ENCODE measurements at places on chromosomes 6 and 20.
A peak's percentile ranks its signal among the peaks of the same experiment; 100 is the strongest.

DNA sequence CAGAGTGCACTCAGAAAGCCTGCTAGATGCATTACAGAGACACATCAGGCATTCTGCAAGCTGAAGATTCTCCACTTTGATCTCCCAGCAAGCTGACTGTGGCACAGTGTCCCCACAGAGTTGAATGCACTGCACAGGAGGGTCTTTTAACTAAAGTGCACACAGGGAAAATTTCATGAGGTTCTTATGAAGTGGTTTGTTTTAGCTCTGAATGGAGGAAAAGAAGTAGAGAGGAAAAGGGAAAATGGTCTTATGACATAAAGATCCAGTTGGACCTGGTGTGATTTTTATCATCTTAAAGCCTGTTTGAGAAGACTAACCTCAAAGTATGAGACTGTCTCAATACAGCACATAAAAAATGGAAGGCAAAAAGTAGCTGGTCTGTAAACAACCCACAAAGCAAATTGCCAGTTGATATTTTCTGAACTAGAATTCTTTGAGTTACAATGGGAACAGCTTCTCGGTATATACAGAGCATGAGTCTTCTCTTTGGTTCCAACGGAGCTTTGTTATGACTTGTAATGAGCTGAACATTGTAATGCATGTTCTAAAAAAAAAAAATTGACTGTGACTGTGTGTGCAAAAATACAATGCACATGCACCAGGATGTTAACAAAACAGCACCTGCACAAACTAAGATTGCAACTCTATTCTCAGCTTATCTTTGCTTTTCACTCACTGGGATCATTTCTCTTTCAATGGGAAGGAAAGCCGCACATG is 383.0 kb upstream of the ID4 start:
- no peak for DNase-seq

DNA sequence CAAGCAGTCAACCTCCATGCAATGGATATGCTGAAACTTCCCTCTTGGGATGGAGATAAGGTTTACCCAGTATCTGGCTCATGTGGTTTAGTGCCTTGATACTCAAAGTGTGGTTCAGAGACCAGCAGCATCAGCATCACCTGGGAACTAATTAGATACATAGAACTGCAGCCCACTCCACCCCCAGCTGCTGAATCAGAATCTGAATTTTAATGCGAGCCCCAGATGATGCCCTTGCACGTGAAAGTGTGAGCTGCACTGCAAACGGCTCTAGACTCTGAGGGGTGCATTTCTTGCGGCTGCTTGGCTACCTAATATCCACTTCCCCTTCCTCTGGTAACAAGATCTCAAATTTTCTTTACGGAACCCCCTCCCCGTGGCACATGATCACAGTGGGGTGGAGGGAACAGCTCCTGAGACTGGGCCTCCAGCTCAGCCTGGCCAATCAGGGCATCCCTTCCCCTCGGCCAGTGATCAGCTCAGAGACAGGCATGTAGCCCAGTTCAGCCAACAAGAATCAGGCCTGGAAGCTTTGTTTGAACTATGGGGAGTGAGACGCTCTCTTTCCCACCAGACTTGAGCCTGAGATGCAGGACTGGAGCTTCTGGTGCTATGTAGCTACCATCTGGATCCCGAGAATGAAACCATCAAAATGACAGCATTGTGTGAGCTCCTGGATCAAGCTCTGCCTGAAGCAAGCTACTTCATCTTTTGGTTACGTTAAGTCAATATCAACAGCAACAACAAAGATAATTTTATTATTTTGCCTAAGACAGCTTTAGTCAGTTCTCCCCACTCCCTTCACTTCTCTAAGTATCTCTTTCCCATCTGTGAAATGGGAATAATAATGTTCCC is 12.8 kb downstream of the KCNK15 start:
- DNase-seq: no peak

- DNase-seq: no peak
Measured at GRCh38 chr20:50271176-50271575, 80.5 kb downstream of the CEBPB start.

- no peak for DNase-seq
Measured at GRCh38 chr6:168526841-168527281, 85.9 kb downstream of the SMOC2 start.

DNA sequence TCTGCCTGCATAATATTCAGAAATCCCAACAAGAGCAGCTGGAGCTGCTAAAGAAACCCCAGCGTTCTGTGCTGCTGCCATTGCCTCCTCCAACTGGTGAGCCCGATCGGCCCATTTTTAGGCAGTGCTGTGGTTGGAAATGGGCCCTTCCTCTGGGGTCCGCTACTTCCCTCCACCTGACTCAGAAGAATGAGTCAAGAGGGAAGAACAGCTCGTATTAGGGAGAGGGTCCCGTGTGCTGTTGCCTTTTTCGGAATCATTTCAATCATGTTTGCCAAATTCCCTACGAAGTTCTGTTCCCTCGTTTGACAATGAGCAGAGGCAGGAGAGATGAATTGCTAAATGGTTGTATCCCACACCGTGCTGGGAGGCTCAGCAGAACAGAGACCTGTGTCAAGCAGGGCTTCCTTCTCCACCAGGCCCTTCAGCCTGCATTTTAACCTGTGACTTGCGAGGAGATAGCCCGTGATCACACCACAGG is 38.4 kb downstream of the THBS2 start:
- no peak for DNase-seq

- DNase-seq: no peak
Measured at GRCh38 chr6:13378669-13379590, 50.6 kb upstream of the TBC1D7 start.

DNA sequence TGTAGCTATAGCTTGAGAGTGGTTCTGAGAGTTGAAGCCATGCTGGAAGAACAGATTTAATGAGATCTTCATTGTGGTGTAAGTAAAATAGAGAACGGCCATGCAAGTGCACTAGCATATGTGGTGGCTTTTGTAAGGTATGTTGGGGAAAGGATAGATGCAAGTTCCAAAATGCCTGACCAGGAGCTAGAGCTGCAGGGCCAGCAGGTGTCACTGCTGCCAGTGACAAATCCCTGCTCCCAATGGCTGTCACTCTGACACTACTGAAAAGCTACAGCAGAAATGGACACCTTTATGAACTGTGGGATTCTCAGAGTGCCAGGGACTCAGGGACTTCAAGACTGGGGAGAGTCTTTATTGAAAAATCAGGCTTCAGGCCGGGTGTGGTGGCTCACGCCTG is 23.1 kb upstream of the VIP start:
- DNase-seq: no peak

- DNase-seq: peak; percentile 75
Measured at GRCh38 chr6:31822036-31822821, 5.3 kb upstream of the HSPA1B start.

- DNase-seq: peak; percentile 24
Measured at GRCh38 chr6:159969204-159969912, 476 bp downstream of the IGF2R start.

- no peak for DNase-seq
Measured at GRCh38 chr6:122352981-122353664, 46.3 kb upstream of the HSF2 start.

GRCh38 chr6:161199850-161200249 is 74.0 kb downstream of the AGPAT4 start:
- no peak for DNase-seq

DNA sequence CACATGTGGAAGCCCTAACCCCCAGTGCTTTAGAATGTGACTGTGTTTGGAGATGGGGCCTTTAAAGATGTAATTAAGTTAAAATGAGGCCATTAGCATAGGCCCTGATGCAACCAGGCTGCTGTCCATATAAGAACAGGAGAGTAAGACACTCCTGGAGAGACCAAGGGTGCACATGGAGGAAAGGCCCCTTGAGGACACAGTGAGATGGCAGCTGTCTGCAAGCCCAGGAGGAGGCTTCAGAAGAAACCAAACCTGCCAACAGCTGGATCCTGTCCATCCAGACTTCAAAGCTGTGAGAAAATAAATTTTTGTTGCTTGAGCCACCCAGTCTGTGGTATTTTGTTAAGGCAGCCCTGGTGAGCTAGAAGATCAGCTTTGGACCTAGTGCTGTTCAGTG is 16.8 kb upstream of the SNRPB2 start:
- DNase-seq: no peak

DNA sequence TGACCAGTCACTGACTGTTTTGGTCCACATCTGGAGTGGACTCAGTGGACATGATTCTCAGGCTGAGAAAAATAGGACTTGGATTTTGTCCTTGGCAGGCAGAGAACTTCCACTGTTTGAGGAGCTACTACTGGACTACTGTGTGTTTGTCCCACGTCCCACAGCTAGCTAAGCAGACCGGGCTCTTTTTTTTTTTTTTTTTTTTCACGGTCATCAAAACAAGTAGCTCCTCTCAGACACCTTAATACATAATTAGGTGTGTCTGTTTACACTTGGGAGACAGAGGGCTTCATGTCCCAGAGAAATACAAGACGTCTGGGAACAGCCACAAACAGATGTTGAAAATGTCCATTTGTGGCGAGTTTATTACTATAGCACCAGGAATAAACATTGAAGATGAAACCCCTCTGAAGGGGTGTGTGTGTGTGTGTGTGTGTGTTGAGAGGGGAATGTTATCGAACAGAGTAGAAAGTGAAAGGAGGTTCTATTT is 155.0 kb upstream of the SUPT3H start:
- DNase-seq: no peak

- DNase-seq: no peak
Measured at GRCh38 chr6:166712286-166713228, 85.5 kb upstream of the RPS6KA2 start.

- DNase-seq: no peak
Measured at GRCh38 chr6:13907001-13907350, 17.8 kb upstream of the RNF182 start.

GRCh38 chr6:16166871-16167608 is 38.2 kb downstream of the MYLIP start:
- no peak for DNase-seq

DNA sequence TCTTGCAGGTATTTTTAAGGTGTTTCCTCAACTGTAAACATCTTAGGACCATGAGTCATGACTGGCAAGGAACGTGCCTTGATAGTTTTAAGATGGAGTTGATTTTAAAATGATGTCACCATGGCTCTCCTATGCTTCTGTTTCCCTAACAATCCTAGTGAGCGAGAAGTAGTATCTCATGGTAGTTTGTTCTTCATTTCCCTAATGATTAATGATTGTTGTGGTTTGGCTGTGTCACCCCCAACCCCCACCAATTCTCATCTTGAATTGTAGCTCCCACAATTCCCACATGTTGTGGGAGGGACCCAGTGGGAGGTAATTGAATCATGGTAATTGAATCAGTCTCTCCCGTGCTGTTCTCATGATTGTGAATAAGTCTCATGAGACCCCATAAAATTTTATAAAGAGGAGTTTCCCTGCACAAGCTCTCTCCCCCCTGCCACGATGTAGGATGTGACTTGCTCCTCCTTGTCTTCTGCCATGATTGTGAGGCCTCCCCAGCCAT is 16.8 kb upstream of the BNIP5 start:
- no peak for DNase-seq

DNA sequence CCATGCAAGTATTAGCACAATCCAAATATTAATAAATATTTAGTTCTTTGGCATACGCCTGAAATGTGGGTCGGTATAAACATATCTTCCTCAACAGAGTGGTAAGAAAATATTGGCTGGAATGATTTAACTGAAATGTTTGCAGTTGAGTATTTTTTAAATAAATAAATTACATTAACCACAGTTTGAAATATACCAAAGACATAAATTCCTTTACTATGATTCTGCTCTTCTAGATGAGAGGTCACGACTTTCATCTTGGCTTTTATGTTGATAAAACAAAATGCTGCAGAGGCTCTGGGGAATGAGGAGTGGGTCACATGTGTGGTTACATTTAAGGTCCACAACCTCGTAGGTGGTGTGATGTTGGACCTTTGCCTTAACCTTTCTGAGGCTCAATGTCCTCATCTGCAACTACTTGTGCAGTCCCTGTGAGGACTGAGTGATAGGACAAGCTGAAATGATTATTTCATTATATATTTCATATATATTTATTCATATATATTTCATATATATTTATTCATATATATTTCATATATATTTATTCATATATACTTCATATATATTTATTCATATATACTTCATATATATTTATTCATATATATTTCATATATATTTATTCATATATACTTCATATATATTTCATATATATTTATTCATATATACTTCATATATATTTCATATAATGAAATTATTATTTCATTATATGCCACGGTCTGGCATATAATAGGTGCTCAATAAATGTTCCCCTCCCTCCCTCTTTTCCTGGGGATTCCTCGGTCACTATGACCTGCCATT is 107.4 kb downstream of the SAMD5 start:
- no peak for DNase-seq

- DNase-seq: no peak
Measured at GRCh38 chr6:157066781-157067491, 256.4 kb downstream of the TMEM242 start.

- DNase-seq: peak; percentile 58
Measured at GRCh38 chr20:3239026-3239866, at the start of gene SLC4A11. SLC4A11 (minus strand) TSS chr20:3239190; CDS start chr20:3239137, 53 bp downstream.

DNA sequence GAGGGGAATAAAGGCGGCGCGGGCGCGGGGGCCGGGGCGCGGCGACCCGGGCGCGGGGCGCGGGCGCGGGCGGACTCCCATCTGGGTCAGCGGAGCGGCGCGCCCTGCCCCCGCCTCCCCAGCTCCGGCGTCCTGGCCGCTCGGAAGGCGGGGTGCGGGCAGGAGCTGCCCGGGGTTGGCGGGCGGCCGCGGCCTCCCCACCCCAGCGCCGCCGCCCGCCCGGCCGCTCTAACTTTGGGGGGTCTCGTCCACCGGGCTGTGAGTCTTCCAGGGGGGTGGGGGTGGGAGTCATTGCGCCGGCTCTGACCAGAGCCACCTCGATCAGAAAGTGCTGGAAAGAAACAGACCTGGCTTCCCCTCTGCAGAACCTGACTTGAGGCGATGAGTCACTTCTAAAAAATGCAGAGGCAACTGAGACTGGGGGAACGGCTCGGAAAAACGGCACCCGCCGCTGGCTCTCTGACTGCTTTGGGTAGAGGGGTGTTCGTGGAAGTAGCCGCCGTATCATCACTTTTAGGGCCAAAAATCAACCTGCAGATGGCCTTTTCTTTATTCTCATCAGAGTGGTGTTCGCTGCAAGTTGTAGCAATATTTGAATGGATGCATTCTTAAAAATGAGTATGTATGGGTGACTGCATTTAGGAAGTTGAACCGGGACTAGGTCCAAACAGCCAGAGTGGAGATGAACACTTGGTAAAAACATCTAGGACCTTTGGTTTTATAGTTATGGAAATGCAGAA is 667 bp downstream of the CAP2 start:
- peak; percentile 3 for DNase-seq

Data from germinal center (tissue), 1 donor.